ENCODE measurements at places on chromosomes 7 and 10.

- no peak for DNase-seq
Measured at GRCh38 chr10:117723343-117723742, 180.8 kb downstream of the EMX2 start.

DNA sequence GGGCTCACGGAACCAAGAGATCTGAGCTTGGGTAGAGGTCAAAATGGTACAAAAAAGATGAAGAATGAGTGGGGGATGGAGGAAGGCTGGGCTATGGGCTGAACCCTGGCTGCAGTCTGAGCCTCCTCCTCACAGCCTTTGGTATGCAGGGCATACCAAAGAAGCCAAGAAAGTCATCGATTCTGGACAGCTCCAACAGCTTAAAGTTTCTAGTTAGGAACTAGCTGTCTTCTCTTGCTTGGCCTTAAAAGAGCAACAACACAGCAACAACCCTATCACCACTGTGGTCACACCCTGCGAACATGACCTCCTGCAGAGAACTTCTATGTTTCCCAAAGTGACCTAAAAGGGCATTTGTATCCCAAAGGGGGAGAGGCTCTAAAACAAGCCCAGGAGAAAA is 126.1 kb upstream of the EFCAB10 start:
- DNase-seq, result no peak

- DNase-seq, result peak; percentile 53
Measured at GRCh38 chr10:6145166-6145987, 56.5 kb downstream of the RBM17 start.

GRCh38 chr10:70432561-70433263 is 8.8 kb downstream of the NODAL start:
- DNase-seq, result peak; percentile 31

GRCh38 chr7:121099572-121099971 is 111.1 kb downstream of the CPED1 start:
- DNase-seq, result peak; percentile 27

DNA sequence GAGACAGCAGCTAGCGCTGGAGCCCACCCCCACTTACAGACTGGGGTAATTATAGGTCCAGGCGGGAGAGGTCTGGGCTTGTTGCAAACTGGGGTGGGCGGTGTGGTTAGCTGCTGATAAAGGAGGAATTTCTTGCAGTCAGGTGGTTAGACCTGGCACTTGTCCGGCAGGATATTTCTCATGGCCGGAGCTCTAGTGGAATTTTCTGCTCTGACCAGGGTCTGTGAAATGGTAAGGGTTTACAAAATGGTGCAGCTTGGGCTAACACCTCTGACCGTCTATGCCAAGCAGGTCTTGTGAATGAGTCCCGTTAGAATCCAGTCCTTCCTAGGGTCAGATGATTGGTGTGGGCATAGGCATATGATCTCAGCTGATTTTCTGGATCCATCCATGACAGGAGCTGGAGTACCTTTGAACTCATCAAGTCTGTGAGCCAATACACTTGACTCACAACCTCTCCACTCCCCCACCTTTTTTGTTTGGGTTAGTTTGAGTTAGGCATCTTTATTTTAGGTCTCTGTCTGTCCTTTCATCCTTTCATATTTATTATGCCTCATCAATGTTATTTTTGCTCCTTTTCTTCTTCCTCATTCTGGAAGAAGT is 213.4 kb downstream of the SUGCT start:
- DNase-seq, result no peak

DNA sequence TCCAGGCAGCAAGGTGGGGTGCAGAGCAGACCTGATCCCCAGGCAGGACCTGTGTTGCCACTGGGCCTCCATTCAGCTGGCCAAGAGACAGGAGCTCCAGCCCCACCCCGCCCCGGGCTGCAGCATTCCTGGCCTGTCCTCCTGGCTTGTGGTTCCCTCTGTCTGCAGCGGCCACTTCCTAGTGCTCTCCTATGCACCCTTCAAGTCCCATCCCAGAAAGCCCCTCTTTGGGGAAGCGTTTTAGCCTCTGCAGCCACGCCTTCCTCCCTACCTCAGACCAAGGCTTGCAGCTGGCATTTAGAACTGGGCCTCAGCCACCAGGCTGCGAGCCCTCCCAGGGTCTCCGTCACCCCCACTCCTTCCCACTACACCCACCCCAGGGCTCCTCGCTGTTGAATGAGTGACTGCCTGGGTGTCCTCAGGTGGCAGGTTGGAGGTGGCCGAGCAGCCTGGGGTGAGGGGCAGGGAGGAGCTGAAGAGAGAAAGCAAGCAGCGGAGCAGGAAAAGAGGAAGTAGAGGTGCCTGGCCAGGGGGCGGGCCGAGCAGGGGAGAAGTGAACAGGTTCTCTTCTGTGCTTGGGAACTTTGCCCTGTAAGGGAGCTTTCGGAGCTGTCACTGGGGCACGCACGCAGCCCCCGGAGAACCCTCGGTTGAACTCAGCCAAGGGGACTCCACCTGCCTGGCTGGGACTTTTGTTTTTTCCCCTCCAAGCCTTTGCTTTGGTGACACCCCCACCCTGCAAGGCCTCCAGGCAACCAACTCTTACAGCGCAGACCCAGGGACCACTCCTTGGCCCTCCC is 109.1 kb upstream of the TNRC18 start:
- peak; percentile 95 for DNase-seq

- DNase-seq, result no peak
Measured at GRCh38 chr10:89522463-89522862, 12.9 kb downstream of the SLC16A12 start.

DNA sequence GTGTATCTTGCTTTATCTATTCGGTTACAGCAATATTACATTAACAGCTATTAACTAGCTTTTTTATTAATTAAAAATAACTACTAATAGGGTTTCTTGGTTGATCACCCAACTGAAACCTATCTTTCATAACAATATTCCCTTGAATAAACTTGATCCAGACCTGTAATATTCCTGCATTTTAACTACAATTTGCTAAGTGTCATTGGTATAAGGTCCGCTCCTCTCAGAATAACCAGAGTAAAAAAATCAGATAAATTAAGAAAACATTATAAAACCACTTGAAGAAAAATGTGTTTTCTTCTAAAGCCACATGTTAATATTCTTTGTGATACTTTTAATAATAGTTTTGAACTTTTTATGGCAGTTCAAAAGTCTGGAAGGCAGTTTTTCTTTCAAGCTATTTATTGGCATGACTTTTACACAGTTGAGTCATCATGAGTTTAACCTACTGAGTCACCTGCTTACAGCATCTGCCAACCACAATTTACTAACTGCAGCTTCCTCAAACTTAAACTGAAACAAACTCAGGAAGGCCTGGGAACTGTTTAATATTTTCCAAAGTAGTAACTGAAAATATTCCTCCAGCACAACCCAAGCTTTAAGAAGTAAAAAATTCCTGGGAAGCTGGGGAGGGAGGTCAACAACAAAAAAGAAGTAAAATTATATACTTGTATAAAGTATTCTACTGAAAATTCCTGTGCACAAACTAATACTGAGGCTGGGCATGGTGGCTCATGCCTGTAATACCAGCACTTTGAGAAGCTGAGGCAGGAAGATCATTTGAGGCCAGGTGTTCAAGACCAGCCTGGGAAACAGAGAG is 103.2 kb downstream of the NRBF2 start:
- DNase-seq, result peak; percentile 82

GRCh38 chr10:123480344-123480743 is 185.8 kb upstream of the GPR26 start:
- no peak for DNase-seq

GRCh38 chr10:51983481-51983880 is 284.1 kb upstream of the CSTF2T start:
- DNase-seq, result no peak

- DNase-seq, result no peak
Measured at GRCh38 chr10:117461766-117462423, 80.7 kb upstream of the EMX2 start.

DNA sequence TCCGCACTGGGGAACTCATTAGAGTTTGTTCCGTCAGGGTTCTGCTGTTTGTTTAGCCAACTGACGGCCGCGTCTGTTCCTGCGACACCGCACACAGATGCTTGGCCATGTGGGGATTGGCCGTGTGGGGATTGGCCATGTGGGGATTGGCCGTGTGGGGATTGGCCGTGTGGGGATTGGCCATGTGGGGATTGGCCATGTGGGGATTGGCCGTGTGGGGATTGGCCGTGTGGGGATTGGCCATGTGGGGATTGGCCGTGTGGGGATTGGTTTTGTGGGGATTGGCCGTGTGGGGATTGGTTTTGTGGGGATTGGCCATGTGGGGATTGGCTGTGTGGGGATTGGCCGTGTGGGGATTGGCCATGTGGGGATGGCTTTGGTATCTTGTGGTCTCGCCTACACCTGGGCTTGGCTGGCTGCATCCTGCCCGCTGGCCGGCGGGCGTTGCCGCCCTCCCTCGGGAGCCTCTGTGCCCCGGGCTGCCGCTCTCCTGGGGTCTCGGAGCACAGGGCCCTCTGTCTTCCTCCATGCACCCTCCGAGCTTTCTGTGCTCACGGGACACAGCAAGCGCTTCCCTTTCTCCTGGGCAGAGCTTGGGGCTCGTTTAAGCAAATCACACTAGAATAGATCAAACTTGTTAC is 62.5 kb downstream of the NKX6-2 start:
- DNase-seq, result no peak

- no peak for DNase-seq
Measured at GRCh38 chr7:27397503-27397902, 154.9 kb downstream of the EVX1 start.

DNA sequence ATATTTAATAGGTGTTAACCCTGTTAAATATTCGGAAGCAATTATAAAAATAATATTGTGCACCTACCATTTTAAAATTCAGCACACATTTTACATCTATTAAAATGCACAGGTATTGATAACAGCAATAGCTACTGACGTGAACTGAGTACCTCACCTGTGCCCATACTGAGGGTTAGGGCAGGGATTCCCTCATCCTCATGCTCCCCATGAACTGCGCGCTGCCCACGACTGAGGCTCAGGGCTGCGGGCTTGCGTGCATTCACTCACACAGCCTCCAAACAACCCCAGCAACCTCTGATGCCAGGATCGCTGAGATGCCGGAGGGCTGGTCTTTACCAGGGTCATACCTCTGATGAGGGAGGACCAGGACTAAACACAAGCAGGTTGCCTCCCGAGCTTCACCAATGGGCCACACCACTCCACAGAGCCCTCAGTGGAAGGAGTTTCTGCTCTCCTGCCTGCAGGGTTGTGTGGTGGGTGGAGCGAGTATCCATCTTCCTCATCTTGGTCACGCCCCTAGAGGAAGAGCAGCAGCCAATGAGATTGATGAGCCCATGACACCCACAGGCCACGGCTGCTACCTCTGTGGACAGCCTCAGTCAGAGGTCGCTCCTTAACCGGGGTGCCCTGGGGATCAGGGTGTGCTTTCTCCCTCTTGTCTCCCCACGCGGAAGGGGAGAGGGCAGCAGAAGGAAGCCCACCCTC is 478.3 kb downstream of the TNS3 start:
- DNase-seq, result peak; percentile 7

DNA sequence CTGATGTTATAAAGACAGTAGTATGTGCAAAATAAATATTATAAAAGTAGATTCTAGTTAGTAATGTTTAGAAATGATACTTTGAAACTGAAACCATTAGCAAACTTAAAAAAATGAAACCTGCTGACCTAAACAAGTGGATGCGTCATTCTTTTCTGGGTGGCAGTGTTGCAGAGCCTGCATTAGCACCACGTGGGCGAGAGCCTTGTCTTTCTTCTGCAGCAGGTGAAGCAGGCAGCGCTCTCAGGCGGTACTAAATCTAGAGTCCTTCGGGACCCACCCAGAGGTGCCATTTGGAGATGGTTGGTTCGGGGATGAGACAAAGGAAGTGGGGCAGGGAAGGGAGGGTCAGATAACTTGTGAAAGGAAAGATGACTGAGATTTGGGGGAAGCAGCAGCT is 759.1 kb upstream of the IGFBP3 start:
- no peak for DNase-seq
